NCI-H748 treated with DMSO at 0.1 percent for 48 hours (cell line): ENCODE measurements at places on chromosomes 12 and 14.

GRCh38 chr12:3326850-3327780, 163.9 kb upstream of the PRMT8 start:
- DNase-seq, result no peak

GRCh38 chr12:116313194-116313927, 35.9 kb upstream of the MED13L start:
- DNase-seq, result no peak

GRCh38 chr12:59980476-59980875, 384.6 kb downstream of the SLC16A7 start:
- DNase-seq, result no peak

DNA sequence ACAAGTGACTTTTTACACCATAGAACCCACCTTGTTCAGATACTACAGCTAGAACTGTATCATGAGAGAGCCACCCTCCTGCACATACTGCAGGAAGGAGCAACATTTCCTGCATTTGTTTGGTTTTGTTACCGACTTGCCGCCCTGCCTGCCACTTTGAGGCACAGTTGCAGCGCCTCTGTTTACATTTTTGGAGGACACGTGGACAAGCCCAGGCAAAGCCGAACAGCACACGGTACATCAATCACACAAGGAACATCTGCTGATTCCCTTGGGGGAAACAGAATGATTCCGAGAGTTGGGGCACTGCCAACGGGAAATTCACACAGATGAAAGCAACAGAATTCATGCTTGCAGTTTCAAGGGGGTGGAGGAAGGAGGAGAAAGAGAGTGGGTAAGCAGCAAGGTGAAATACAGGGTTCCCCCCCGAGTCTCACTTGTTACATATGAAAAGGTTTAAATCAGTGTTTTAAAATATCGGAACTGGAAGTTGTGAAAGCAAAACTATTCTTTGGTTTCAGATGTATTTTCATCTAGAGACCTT, 110.7 kb downstream of the BTG1 start:
- DNase-seq, result peak; percentile 89

DNA sequence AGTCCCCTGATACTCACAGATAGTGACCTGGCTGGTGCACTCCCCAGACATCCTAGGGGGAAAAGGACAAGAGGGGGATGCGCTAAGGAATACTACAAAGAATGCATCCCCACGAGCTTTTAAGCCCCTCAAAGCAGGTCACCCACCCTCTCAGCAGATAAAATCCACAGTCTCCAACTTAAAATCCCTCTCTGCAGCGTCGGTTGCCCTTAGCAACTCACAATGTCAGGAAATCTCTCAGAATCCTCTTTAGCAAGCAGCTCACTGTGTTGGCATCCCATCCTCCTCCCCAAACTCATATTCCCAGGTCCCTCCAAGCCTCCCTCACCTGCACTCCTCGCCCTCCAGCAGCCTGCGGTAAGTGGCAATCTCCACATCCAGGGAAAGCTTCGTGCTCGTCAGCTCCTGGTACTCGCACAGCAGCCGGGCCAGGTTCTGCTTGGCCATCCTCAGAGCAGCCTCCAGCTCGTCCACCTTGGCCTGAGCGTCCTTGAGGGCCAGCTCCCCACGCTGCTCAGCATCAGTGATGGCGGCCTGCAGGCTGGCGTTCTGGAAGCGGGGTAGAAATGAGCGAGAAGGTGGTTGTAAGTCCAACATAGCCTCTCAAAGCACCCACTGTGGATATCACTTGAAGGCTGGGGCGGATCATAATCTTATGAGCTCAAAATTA, 5.5 kb upstream of the KRT79 start:
- no peak for DNase-seq

DNA sequence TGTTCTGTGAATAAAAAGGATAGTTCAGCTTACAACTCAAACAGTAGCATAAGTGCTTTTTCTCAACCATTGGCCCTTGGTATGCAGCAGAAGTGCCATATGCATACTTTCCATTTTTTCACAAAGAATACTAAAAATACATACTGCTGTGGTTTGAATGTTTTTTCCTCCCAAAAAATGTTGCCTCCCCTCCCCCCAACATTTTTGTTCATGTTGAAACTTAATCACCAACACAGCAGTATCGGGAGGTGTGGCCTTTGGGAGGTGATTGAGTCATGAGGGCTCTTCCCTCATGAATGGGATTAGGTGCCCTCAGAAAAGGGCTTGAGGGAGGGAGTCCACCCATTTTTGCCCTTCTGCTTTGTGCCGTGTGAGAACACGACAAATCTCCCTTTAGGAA, 198.6 kb downstream of the ESR2 start:
- no peak for DNase-seq
